ENCODE measurements at places on chromosomes 4 and X.

DNA sequence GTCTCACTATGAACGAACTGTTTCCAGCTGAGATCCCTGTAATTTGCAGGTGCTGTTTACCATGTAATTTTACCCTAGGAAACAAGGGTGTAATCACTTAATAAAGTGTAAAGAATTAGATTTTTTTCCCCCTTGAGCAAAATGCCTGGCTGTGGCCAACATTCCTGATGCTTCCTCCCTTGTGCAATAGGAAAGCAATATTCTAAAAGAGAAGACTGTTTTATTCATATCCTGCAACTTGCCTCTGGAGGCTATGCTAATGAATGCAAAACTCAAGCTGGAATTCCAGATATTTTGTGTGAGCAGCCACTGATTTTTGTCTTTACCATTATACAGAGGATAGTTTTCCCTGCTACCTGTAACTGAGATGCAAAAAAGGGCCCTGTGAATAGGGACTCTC is 98.0 kb downstream of the AWAT2 start:
- no peak for DNase-seq

GRCh38 chrX:139554376-139554775 is 23.8 kb downstream of the F9 start:
- no peak for DNase-seq

GRCh38 chr4:185328586-185328985 is 67.1 kb downstream of the LRP2BP start:
- no peak for DNase-seq

GRCh38 chr4:176824645-176825366 is 32.1 kb upstream of the VEGFC start:
- DNase-seq = peak; percentile 49

DNA sequence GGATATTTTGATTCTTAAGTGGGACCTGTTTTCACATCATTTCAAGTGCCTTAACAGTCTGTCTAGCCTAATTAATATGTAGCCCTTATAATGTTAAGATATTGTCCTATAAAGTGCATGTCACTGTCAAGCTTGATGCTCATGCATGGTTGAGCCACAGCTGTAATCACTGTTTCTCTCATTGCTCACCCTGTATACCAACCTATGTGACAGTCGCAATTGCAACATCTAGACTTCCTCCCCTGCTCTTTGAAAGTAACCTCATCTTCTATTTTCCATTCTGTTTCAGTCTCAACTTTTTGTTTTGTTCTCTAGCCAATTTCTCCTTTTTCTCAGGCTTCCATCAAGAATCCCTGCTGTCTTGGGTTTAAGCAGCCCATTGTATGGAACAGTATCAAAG is 24.4 kb upstream of the MSL3 start:
- no peak for DNase-seq

DNA sequence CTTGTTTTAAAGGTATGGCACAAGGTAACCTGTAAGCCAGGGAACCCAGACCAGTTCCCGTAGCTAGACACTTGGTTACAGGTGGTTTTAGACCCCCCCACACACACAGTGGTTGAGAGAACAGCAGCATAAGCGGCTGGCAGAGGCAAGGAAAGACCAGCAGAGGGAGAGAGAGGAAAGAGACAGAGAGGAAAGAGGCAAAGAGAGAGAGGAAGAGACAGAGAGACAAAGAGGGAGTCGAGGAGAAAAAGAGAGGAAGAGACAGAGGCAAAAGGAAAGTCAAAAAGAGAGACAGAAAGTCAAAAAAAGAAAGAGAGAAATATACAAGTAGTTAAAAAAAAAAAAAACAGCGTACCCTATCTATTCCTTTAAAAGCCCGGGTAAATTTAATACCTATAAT is 19.5 kb upstream of the PCSK1N start:
- DNase-seq = no peak

- no peak for DNase-seq
Measured at GRCh38 chr4:139129206-139129605, 47.8 kb downstream of the ELF2 start.

DNA sequence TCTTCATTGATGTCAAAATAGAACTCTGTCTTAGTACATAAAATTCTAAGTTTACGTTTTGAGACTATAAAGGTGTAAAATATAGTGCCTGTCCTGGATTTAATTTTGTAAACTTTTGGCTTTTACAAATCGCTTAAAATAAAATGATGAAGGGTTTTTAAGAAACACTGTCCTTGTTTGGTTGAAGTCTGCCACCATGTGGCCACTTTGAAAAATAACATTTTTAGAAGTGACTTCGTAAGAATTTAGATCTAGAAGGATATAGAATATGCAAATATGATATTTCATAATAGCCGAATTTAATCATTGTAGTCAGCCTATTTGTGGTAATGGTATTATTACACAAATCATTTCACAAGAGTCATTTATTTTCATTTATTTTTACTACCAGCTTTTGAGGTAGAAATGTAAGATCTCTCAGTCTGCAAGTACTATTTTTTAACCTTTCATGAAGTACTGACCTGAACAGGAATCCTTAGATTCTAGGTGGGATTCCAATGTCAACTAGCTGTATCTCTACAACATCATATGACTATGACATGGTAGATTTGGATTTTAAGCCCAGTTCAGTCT is 31.0 kb upstream of the FAT4 start:
- no peak for DNase-seq

DNA sequence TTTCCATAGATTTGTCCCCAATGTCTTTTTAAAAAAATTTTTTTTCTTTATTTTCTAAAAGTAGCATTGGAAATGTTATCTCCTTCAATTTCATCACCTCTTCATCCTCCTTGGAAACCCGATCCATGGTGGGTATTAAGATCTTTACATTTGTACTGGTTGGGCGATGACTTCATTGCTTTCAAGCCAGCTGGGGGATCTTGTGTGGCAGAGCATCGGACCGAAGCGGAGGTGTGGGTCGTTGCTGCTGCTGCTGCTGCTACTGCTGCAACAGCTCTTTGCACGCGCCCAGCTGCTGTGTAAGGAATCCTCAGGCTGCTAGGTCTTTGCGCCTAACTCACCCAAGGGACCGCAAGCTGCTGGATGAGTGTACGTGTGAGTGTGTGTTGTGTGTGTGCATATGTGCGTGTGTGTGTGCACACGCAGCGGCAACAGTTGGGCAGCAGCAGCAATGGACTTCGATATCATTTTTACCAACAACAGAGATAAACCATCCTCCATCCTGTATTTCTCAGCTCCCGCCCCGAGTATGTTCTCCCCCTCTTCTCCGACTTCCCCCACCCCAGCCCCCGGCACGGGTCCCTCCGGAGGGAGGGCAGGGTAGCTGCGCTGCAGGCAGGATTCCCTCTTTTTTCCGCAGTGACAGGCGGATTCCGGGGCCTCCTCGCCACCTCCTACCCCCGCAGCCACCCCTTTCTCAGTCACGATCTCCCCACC is 768 bp upstream of the CDKL5 start:
- peak; percentile 26 for DNase-seq

DNA sequence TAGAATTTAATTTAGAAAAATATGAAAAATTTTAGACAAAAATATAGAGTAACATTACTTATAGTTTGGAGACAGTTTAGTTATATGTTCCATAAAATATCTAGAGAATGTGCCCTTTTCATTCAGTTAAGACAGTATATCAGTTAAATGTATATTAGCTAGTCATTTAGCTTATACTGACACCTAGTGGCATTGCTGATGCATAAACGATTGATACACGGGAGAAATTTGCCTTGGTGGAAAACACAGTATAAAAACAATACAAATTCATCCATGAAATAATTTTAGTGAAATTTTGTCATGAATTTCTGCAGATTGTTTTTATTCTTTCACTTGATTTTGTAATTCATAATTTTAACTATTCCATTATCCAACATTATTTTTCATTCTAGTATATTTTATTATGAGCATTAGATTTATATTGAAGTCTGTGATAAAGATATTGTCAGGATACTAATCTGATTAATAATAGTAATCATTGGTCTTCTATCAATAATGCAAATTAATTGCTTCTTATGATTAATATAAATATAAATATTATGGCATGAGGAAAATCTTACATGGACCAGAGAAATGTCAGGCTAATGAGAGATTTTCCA is 219.0 kb downstream of the TLL1 start:
- DNase-seq = no peak

DNA sequence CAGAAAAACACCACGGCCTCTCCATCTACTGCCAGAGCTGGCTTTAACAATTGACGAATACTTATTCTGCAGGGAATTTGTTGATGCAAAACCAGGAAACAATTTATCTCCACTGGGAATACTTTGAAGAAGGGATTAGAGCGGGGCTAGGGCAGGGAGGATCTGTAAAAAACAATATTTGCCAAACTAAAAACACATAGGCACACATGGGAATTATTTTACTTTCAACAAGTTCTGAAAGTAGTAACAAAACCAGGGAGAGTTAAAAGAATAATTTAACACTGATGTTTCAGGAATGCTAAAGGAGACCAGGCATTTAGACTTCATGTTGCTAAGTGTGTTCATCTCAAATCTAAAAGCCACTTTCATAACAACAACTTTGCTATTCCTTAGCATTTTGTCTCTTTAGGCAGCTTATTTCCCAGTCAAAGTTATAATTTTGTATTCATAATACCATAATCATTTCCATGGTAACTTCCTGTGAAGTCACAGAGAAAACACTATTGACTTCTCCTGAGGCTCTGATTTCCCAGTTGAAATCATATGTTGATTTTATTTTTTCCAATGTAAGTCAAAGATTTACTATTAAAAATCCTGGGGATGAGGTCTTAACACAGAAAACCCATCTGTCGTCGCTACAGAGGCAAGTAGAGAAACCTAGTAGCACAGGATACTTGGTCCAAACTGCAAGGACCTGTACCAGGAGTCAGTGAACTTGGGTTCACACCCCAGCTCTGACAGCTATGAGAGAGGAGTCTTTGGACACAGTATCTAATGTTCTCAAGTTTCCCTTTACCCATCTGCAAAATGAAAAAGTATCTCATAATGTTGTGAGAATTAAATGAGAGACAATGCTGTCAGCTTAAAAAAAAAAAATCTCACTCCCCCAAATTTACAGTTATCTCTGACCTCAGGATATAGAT is 69.3 kb downstream of the SH3RF1 start:
- DNase-seq = no peak

GRCh38 chrX:138037548-138037947 is 471.6 kb downstream of the ZIC3 start:
- DNase-seq = no peak

DNA sequence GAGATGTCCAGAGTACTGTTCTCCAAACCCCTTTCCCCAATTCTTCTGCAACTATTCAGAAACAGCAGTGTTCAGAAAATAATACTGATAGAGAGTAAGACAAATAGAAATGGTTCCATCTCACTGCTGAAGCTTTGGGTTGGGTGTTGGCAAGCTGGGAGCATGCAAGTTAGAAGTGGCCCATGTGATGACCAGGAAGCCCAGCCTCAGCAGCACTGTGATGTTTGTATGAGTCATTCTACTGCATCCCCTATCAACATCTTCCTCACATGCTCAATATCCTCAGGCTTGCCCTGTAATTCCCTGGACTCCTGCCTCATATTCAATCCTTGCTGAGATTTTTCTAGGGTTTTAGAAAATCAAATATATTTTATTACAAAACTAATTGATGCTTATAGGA is 96.5 kb downstream of the CHRDL1 start:
- DNase-seq = no peak

GRCh38 chrX:105114554-105115130 is 105.9 kb downstream of the TEX13A start:
- DNase-seq = no peak

GRCh38 chr4:96343836-96344235 is 503.9 kb downstream of the PDHA2 start:
- no peak for DNase-seq

DNA sequence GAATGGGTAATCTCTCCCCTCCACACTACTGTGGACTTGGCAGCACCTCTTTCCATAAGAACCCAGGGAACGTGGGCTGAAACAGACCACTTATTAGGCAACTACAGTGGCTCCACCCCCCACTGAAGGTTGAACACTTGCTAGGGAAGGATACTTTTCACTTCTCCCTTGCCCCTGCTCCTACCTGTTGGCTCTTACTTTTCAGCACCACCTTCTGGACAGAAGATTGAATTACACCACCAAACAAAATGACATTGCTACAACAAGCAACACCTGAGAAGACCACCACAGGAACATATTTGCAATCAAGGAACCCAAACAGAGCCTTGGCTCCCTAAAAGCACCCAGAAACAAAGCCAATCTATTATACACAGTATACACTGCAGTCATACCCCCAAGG is 132.1 kb upstream of the CXCL13 start:
- DNase-seq = no peak

- no peak for DNase-seq
Measured at GRCh38 chr4:184419976-184420375, 54.4 kb downstream of the IRF2 start.

GRCh38 chr4:44462259-44462658 is 13.7 kb upstream of the KCTD8 start:
- DNase-seq = no peak

GRCh38 chr4:95956094-95956493 is 116.2 kb downstream of the PDHA2 start:
- no peak for DNase-seq

DNA sequence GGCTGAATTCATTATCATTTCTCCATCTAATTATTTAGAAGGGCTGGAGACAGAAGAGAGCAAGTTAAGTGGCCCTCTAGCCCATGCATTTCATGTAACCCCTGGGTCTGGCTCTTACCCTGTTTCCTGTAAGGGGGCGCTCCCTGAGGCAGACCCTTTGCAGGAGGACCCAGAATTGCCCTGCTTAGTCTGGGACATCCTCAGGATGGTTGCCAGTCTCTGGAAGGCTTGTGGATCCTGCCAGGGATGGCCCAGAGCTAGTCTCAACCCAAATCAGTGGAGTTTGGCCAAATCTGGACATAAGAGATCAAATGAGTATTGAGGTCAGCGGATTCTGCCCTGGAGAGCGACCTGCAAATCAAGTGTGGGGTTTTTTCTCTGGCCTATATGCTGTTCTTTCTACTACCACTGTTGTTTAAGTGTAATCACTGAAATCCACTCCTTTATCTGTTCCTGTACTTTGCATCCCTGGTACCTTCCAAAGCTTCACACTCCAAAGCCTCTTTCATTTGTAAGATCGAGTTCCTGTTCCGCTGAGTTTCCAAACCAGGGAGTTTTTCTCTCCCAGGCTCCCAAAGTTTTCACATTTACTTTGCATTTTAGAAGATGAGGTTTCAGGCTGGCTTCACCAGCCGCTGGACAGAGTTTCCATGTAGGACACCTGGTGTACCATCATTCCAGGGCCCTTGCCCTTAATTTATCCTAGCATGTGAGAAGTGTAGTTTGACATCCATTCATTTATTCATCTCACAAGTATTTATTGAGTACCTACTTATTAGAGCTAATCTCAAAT is 6.3 kb downstream of the KLF3 start:
- no peak for DNase-seq

DNA sequence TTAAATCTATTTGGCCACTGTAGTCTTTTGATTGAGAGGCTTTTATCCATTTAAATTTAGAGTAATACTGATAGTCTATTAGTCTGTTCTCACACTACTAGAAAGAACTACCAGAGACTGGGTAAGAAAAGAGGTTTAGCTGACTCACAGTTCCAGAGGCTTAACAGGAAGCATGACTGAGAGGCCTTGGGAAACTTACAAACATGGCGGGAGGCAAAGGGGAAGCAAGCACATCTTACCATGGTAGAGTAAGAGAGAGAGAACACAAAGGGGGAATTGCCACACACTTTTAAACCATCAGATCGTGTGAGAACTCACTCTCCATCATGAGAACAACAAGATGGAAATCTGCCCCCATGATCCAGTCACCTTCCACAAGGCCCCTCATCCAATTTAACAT is 410.9 kb downstream of the PDGFC start:
- no peak for DNase-seq

- DNase-seq = no peak
Measured at GRCh38 chr4:108714880-108715279, 48.0 kb downstream of the ETNPPL start.
